Liver (tissue), 10 donors: ENCODE measurements at places on chromosomes 5 and 9.

GRCh38 chr5:126139773-126140172 is 283.4 kb upstream of the GRAMD2B start:
- no peak for DNase-seq

DNA sequence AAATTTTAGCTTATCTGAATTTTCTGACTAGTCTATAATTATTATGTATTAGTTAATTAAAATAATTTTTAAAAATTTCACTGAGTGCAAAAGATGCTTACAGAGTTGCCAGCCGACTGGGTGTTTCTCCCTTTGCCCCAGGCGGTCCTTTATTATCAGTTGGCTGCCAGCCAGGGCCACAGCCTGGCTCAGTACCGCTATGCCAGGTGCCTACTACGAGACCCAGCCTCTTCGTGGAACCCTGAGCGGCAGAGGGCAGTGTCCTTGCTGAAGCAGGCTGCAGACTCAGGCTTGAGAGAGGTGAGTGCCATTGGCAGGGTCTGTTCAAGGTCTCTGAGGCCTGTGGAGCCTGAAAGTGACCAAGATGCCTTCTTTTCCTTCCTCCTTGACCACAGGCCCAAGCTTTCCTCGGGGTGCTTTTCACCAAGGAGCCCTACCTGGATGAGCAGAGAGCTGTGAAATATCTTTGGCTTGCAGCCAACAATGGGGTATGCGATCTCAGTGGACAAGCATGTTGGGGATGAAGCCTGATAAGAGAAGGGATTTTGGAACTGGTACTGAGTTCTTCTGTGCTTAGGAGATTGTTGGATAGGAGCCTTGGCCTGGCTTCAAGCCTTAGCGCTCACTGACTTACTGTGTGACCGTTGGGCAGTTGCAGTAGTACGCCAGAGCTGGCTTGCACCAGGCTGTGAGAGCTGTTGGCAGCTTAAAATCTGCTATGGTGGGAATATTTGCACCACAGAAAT is 10.6 kb downstream of the DELE1 start:
- no peak for DNase-seq

DNA sequence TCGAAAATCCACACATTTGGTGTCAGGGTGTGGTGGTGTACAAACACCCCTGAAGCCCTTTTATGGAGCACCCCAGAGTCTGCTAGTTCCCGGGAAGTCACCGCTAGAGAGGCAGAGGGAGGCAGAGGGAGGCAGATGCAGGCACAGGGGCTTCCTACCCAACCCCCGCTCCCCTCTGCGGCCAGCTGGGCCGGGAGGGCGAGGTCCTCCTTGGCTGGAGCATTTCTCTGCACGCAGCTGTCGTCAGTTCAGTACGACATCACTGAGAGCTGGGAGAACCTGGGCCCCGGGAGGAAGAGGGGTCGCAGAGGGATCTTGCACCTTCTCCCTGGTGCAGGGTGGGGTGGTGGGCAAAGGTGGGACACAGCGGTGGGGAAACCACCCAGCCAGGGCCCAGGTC is 15.8 kb upstream of the UBAC1 start:
- no peak for DNase-seq

DNA sequence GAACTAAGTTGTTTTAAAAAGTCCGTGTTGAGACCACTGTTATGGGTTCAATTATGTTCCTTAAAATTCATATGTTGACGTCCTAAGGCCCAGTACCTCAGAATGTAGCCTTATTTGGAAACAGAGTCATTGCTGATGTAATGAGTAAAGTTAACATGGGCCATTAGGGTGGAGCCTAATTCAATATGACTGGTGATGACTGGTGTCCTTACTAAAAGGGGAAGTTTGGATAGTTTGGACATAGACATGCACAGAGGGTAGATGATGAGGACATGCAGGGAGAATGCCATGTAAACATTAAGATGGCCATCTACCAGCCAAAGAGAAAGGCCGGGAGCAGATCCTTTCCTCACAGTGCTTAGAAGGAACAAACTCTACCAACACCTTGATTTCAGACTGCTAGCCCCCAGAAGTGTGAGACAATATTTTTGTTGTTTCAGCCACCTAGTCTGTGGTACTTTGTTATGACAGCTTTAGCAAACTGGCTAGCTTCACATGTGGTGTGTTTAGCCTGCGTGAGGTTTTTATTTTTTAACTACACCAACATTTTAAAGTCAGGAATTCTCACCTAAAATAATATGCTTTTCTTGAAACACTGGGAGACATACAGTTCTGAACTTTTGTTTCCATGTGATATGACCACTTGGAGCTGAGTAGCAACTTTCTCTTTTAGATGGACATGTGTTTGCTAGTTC is 135.3 kb downstream of the YIPF5 start:
- no peak for DNase-seq

GRCh38 chr5:159419576-159419975 is 89.3 kb upstream of the IL12B start:
- no peak for DNase-seq

DNA sequence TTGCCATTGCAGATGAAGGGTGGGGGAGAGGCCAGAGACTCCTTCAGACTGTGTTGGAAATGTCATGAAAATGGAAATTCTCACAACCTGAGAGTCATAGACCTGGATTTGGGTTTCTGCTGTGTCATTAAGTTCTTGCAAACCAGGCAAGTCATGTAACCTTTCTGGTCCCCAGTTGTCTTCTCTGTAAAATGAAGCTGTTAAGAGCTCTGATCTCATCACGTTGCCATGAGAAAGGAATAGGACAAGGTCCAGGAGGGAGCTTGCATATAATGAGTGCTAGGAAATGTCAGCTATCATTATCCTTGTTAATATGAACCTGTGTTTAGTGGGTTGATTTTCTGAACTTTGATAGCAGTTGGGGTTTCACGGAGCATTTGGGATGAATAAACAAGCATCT is 59.1 kb downstream of the FGF1 start:
- no peak for DNase-seq

DNA sequence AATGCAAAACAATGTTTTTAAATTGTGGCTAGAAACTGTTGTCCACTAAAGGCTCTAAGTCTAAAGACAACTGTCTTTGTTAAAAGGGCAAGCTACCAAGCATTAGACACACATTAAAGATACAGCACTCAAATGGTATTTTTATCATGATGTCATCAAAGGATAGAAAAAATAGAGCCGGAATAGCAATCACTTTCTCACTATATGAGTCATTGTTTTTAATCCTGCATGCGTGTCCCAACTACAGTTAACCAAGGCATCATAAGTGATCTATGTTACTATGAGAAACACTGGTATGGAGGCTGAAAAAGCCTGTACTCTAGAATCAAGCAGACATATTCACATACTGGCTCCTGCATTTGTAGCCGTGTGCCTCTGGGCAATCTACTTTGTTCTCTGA is 1.9 kb upstream of the PJA2 start:
- no peak for DNase-seq

- DNase-seq = no peak
Observed at GRCh38 chr5:151296478-151296830, 7.1 kb downstream of the SLC36A3 start.

GRCh38 chr5:31119938-31120641 is 73.4 kb upstream of the CDH6 start:
- no peak for DNase-seq

DNA sequence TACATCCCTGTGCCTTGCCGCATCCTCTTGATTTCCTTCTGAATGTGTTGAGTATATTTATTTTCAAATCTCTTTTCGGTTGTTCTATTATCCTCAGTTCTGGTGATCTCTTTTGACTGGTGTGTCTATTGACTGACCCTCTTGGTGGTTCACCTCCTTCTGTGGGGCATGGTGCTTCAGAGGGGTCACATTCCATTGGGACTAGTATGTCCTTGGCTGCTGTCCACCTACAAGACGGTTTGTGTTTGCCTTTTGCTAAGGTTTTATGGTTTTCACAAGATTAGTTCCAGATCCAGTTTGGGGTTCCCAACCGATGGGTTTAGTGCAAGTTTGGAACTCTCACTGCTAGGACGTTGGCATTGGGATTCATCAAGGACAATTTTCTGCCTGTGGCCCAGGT is 66.6 kb downstream of the PHF2 start:
- no peak for DNase-seq

- no peak for DNase-seq
Observed at GRCh38 chr5:172044631-172045314, 38.3 kb upstream of the FBXW11 start.

DNA sequence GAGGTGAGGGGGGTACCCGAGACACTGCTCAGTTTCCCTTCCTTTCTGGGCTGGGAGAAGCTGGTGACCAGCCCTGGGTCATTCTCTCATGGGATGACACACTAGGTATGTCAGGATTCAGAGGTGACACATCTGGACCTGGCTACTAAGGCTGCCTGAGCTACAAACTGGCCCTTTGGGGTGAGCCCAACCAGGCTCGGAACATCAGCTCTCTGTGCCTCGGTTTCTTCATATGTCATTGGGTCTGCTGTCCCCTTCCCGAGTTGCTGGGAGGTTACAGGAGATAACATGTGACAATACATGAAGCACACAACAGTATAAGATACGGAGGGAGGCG is 11.8 kb downstream of the CARD19 start:
- no peak for DNase-seq

- DNase-seq = no peak
Observed at GRCh38 chr9:5025416-5025815, 40.3 kb downstream of the JAK2 start.

DNA sequence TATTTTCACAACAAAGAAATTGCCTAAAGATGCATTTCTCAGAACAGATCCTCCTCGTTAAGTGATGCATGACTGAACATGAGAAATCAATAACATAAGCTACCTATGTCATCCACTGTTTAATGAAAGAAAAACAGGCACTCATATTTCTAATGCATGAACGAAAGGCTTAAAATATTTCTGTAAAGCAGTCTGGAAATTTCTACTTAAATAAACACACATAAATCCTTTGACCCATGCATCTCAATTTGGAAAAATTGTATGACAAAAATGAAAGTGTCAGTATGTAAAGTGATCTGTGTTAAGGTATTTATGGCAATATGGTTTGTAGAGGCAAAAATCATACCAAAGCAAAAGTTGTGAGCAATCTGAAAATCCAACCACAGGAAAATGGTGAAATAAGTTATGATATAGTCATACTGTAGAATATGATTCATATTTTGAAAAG is 399.2 kb upstream of the GRAMD2B start:
- DNase-seq = no peak

DNA sequence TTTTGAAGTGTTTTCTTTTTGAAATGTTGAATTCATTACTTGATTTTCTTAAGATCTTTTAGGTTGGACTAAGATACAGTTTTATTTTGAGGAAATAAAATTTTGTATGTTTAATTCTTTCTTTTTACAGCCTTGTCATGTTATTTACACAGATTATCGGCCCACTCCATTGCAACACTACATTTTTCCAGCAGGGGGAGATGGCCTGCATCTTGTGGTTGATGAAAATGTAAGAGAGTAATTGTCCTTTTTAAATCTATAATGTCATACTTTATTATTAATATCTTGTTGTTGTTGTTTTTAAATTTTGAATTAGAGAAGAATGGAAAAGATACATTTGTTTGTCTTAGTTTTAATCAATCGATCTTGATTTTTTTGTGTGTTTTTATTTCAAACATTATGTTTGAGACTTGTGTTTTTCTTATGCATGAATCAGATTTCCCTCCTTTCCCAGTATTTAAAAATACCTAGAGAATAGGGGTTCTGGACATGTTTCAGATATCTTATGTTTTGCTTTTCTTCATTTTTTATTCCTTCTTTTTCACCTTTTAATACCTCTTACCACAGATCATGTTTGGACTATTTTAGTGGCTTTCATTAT is 36.7 kb downstream of the MTREX start:
- peak; percentile 74 for DNase-seq

DNA sequence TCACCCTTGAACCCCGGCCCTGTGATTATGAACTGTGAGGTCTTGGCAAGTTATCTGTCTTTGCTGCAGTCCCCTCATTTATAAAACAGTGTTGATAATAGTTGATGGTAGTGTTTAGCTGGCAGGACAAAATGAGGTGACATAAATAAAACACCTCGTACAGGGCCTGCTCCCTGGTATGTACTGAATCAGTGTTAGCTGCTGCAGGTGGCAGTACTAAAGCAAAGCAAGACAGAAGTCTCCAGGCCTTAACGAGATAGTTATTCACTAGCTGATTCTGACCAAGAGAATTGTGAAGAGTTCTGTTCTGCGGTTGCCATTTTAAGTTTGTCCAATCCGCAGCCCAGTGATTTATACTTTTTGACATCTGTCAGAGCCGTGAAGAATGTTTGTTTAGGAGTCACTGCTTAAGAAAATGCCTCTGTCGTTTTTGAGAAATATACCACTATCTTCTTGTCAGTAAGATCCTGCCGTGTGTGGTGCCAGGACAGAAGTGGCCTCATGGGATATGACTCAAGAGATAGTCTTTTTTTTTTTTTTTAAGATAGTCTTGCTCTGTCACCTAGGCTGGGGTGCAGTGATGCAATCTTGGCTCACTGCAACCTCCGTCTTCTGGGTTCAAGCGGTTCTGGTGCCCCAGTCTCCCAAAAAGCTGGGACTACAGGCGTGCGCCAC is 75.9 kb downstream of the KDM4C start:
- DNase-seq = no peak

GRCh38 chr9:134838651-134839454 is 41.8 kb upstream of the FCN2 start:
- no peak for DNase-seq

GRCh38 chr9:113042884-113043657 is 13.5 kb downstream of the ZFP37 start:
- no peak for DNase-seq

DNA sequence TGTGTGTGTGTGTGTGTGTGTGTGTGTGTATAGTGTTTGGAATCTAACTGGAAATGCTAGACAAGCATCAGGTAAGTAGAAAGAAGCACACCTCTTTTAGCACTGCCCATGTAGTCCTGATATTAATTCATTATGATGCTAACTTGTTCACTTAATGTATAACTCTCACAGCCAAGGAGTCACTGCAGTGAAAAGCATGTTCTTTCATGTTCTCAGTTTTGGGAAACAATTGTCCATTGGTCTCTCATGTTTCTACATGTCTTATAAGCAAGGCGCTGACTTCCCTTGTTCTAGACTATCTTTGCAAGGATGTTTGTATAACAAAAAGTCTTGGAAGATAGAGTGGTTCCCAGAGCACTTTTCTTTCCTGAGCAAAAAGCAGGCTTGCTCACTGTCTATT is 148.8 kb upstream of the TNPO1 start:
- no peak for DNase-seq

GRCh38 chr5:169791251-169791650 is 154.2 kb downstream of the DOCK2 start:
- DNase-seq = no peak

DNA sequence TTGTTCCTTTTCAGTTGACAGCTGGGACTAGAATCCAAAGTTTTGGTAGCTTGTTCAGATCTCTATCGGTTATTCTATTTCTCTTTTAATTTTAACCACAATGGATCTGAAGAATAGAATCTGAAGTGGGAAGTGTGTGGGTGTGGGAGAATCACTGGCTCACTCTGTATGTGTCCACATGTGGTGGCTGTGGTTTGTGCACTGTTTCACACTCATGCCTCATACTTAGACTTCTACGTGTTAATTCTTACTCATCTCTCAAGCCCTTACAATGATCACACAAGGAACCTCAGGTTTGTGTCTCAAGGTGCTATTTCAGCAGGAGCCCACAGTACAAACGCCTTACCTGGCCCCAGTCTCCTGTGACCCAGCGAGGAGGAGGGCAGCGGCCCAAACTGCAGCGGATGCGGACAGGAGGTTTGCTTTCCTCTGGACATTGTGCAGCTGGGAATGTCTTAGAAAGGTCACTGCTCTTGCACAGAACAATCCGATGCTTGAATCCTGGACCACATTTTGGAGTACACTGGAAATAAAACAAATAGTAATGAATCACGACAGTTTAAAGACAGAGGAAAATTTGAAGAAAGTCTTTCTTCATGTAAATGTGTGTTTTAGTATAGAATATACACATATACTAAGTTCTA is 309.1 kb downstream of the ADAMTS6 start:
- DNase-seq = no peak
